ENCODE measurements at places on chromosomes 7 and 10. TPM values are rescaled to one million over a fixed set of nuclear protein-coding genes. Genes with fewer than 3 reads are reported as not detected.

DNA sequence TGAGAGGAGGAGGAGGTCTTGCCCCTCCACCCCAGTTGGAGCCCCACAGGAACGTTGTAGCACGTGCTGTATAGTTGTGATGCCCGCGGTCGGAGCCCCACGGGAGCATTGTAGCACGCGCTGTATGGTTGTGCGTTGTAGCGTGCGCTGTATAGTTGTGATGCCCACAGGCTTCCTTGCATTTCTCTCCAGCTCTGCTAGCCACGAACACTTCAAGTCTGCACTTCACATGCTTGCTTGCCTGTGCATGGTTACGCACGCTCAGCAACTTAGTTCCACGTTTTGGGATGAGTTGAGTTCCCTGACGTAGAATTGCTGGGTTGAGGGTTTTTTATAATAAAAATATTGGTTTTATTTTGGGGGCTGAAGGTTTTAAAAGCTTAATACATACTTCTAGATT is 41.6 kb downstream of the DNAJB6 start:
- DNase-seq: peak; percentile 13

Gene DENND2A
- 27.8 TPM for total RNA-seq

DNA sequence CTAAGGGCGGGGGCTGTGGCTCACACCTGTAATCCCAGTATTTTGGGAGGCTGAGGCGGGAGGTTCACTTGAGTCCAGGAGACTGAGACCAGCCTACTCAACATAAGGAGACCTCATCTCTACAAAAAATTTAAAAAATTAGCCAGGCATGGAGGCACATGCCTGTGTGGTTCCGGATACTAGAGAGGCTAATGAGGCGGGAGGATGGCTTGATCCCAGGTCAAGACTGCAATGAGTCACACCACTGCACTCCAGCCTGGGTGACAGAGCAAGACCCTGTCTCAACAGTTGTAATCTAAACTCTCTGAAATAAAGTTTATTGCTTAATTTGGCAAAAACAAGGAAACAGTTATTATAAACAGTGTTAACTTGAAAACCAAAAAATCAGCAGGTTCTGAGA is 123.3 kb downstream of the USP6NL start:
- DNase-seq: no peak

DNA sequence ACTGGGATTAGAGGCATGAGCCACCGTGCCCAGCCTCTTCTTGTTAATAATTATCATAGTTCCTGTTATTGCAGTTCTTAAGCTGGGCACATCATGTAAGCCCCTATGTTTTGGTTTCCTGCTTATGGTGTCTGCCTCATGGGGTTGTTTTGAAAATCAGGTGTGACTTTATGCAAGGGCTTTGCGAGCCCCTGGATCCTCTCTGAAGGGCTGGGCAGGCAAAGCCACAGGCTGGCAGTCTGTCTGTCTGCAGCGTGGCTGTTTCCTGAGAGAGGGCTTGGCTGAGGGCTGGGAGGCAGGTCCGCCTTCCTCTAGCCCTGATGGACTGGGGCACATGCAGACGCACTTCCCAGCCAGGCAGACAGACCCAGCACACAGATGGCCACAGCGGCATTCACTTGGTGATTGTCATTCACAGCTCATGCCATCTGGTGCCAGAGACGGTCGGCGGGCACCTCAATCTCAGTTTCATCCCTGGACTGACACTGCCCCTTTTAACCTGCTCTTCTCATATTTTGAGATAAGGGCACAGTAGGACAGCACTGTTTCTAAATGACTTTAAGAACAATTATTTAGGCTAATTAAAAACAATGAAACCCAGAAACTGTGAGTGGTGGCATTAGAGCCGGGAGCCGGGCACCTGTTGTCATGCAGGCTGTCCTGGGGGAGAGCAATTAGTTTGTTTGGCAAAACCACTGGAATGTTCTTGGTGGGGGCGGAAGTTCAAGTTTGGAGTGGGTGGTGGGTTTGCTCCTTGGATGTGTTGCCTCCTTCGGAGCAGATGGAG is 35.5 kb downstream of the RBM20 start:
- no peak for DNase-seq

DNA sequence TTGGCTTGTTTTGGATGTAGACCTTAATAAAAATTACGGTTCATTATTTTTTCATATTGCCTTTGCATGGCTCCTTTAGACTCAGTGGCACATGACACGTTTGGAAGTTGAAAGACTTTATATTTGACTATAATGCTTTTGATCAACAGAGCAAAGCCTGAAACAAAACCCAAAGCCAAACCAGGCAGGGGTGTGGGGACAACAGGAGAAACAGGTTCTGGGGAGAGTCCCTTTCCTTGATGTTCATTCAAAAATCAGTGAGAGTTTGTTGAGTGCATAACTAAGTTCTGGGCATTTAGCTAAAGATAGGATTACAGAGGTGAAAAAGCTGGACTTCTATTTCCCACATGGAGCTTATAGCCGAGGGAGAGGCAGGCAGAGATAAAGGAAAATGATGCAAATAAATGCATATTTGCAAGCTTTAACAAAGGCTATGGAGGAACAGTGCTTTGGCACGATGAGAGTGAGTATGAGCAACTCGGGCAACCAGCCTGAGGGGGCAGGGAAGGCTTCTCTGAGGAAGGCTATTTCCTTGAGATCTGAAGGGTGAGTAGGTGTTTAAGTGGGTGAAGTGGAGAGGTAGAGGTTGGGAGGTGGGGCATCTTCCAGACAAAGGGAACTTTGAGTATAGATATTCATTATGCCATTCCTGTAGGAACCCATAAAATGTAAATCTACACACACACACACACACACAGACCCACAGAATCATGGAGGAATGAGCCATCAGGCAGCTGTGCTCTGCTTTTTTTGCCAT is 34.5 kb upstream of the PDZD8 start:
- peak; percentile 32 for DNase-seq

Gene TLX1
- total RNA-seq: not detected

Gene FRAT1
- total RNA-seq: 17.8 TPM

- peak; percentile 93 for DNase-seq
Measured at GRCh38 chr7:26202019-26202990, 760 bp downstream of the CBX3 start.

DNA sequence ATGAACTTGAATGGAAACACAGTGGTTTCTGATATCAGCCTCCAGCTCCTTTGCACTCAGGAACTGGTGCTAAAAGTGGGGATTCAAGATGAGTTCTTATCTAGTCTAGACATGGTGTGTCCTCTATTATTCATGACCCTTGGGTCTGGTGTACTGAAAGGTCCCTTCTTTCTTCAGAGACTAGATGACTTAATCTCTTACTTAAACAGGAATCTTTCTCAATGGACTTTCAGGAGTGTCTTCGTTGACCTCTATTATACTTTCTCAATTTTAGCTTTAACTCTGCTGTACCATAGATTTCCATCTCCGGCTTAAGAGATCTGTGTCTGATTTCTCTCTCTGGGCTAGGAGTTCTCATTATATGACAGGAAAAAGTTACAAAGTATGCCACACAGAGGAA is 83.5 kb upstream of the INHBA start:
- DNase-seq: no peak

DNA sequence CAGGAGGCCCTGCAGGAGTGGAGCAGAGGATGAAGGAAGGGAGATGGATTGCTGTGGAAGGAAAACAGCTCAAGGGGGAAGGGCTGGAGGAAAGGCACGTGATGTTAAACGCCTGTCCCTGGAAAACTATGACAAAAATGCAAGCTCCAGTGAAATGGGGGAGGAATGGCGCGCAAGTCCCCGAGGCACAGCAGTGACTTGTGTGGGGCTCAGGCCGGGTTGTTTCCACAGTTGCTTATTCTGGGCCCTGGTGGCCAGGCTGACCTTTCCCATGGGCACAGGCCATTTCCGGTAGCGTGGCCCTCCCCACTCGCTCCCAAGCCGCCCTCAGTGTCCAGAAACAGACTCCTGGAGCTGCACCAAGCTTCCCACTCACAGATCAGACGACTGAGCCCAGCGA is 68.1 kb upstream of the PDGFA start:
- DNase-seq: no peak

GRCh38 chr7:1040790-1041189 is 3.6 kb upstream of the GPR146 start:
- DNase-seq: peak; percentile 69

- peak; percentile 26 for DNase-seq
Measured at GRCh38 chr7:29564496-29565223, 1.0 kb downstream of the PRR15 start.

- no peak for DNase-seq
Measured at GRCh38 chr7:92632791-92633190, 42.6 kb upstream of the FAM133B start.

Gene PRSS37
- not detected for total RNA-seq

- DNase-seq: no peak
Measured at GRCh38 chr7:17674166-17674942, 265.9 kb downstream of the SNX13 start.

Gene LRRTM3
- total RNA-seq: not detected

GRCh38 chr7:14691034-14691433 is 211.5 kb downstream of the DGKB start:
- DNase-seq: no peak

Gene NEUROG3
- not detected for total RNA-seq

Measured in upper lobe of left lung (tissue), 6 donors.